ENCODE measurements at places on chromosomes 1 and 21.

DNA sequence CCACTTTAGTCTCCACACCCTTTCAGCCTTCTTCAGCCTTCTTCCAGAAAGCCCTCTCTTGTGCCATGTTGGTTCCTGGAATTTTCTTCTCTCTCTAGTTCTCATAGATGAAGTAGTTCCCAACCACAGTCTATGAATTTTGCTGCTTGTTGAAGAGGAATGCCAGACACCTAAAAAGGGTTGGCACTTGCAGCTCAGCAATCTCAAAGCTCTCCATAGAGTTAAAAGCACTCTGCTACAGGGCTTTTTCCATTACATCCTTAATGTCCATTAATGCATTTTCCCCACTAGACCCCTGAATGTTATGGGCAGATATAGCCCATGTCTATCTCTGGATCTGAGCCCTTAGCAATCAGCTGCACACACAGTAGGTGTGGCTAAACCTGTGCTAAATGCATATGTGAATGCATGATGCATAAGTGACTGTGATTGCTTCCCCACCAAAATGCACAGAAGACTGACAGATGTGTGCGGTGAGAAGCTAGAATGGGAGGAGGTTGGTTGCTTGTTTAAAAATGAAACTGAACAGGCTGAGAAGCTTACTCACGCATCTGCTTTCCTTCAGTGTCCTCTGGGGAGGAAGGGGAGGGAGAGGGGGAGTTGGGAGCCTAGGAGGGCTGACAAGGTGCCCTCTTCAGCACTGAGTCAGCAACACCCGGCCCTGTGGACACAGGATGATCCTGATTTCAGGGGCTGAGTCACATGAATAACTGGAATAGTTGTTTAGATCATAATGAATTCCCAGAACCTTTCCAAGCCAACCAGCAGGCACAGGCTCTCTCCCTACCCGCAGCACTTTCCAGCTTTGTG lies 146.1 kb upstream of the FGGY start:
- DNase-seq, result no peak

GRCh38 chr1:100413035-100413434 lies 60.7 kb downstream of the CDC14A start:
- DNase-seq, result no peak

DNA sequence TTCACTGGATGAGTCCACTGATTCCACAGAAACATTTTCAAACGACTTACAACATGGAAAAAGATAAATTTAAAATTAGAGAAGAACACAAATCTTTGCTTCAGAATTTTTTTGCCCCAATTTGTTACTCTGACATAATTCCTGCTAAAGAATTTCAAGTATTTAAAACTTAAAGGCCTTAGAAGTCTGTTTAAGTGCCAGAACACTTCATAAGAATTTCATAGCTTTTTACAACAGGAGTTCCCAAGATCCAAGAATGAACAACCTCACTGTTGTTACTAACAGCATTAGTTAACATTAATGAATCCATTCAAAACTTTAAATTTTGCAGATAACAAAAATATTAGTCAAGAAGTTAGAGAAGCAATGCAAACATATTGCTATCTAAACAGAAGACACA lies 31.7 kb downstream of the ARHGAP29 start:
- no peak for DNase-seq

- DNase-seq, result no peak
These were observed 16.3 kb upstream of the FOXE3 start for GRCh38 chr1:47399846-47400155.

GRCh38 chr1:174448974-174449373 lies 1.2 kb downstream of the GPR52 start:
- no peak for DNase-seq

DNA sequence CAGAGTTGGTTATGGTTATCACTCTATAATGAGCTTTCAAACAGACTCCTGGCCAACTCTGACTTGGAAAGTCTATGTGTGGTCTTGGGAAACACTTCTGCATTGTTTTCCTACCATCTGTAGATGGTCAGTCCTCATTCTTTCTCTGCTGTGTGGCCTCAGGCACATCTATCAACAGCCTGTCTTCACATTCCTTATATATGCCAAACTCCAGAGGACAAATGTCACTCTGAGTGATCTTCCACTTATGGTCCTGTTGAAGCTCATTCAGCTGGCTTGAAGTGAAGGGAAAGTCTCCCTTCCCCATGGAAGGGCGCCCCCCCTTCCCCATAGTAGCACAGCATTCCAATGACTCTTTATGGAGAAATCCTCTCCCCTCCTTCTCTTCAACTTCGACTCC lies 58.7 kb downstream of the VANGL2 start:
- DNase-seq, result no peak

DNA sequence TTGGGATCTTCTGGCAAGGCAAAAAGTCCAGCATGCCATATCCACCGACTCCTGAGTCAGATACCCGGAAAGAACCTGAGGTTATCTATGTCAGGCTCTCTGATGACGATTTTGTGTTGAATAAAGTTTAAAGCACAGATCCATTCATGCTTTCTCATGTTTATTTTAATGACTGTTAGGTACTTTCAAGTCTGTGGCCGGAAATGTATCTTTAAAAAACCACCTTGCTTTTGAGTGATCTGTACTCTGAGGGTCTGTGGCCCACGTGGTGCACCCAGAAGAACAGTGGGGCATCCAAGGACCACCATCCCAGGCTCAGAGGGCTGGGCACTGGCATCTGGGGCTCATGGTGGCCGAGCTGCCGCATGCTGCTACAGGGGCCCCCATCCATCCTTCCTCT lies 30.1 kb upstream of the VASH2 start:
- no peak for DNase-seq

DNA sequence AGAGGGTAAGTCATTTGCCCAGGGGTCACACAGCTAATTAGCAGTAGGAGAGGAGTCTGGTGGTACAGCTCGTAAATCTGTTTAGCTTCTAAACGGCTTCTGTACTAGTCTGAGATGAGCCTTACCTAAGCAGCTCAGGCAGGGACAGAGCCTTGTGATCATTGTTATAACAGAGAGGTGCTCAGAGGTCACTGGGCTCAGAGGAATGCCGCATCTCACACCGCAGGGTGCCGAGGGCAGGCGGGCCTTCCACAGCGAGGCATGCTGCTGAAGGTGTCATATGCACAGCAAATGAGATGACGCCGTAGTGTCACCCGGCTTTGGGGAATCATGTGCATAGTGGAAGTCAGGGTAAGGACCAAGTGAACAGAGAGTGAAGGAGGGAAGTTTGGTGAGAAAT lies 305.2 kb upstream of the FMN2 start:
- DNase-seq, result no peak

DNA sequence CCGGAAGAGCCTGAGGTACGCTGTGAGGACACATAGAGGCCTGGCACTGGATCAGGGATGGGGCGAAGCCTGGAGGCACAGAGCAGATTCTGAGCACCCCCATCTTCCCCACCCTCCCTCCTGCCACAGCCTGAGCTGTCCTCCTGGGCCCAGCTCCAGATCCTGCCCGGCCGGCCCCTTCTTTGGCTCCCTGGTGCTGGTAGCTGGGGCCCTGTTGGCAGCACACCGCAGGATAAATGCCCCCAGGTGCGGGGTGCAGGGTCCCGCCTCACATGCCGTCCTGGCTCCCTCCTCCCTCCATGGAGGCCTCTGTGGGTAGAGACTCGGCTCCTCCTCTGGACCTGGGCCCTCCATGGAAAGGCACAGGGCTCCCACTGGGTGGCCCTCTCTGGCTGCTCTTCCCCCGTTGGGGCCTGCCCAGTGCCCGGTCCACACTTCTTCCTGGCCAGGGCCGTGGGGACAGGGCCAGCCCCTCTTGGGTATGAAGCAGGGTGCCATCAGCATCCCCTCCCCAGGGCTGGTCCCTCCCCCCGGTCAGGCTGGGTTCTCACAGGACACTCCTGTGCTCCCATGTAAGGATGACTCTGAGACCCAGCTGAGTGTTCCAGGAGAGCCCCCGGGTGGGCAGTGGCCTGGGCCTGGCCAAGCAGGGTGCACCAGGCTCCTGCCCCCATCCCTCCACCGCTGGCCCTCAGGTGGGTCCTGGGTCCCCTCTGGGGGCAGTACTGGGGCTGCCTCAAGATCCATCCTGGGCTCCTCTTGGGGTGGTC lies 1.1 kb upstream of the OBSCN start:
- DNase-seq, result no peak

DNA sequence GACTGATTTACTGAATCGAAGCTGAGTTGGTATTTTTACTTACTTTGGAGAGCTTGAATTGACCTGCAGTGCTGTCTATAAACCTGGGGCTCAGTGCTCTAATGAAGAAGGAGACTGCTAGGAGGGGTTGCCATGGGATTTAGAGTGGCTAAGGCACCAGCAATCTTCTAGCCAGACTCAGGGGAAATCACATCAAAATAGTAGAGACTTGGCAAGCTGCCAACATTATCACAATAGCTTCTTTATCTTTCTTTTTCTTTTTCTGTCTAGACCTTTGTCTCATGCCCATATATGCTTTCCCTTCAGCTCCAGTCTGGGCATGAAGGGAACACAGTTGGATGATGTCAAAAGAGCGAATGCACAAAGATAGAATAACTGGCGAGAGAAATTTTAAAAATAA lies 301.1 kb upstream of the DPYD start:
- DNase-seq, result no peak

DNA sequence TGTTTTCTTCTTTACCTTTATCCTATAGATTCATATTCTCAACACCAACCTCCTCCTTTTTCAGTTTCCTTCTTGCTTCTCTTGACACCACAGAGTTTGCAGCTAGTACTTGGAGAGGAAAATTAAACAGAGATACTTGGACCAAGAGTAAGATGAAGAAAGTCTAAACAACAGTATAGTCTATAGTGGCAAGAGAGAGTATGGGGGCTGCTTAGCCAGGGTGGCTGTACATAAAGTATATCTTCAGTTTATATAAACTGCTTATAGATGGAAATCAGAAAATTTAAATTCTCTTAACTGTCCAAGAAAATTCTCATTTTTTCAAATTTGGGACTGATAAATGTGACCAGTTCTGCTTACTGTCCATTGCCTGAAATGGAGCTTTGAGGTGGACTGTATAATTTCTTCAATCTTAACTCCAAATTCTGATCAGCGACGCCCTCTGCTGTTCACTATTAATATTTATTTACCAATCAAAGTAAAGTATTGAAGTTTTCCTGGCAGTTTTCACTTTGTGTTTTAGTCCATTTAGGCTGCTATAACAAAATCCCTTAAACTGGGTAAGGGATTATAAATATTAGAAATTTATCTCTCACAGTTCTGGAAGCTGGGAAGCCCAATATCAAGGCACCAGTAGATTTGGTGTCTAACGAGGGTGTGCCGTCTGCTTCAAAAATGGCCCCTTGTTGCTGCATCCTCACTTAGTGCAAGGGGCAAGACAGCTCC lies 14.8 kb upstream of the METTL18 start:
- DNase-seq, result peak; percentile 8

GRCh38 chr1:155169541-155169940 lies 3.6 kb downstream of the KRTCAP2 start:
- no peak for DNase-seq

DNA sequence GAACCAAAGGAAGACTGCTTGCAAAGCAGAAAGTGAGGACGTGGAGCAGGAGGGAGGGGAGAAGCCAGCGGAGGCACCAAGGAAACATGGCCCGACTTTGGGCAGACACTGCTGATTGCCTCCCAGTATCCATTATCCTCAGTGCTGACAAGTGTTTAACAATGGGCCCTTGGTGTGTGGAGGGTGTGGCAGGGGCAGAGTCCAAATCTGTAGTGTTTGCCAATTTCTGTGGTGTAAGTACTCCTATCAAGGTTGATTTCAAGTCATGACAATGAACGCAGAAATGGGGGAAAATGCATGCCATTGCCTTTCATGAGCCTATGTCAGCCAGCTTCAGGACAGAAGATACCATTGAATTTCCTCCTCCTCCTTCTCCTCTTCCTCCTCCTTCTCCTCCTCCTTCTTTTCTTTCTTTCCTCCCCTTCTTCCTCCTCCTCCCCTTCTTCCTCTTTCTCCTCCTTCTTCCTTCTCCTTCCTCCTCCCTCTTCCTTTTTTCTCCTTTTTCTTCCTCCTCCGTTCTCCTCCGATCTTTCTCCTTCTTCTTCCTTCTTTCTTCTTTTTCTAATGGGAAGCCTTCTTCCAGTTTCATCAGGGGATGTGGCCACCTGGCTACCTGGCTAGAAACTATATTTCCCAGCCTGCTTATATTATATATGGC lies 10.3 kb upstream of the PHC2 start:
- no peak for DNase-seq

- DNase-seq, result no peak
These were observed 34.3 kb upstream of the CREG1 start for GRCh38 chr1:167587872-167588271.

DNA sequence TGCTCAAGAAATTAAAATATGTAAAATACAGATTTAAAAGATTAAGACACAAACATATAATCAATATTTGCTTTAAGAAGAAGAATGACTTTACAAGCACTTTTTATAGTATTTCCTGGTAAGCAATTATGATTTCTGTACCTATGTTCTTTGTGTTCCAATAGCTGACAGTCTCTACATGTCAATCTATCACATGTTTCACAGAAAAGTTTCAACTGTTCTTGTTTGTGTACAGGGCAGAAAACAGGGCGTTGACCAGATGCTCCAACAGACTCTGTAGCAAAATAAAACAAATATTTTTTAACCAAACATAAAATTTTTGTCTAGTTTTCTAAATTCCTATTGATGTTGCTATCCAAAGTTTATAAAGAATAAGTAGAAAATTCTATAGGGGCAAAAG lies 48.0 kb downstream of the TRIM33 start:
- DNase-seq, result no peak

DNA sequence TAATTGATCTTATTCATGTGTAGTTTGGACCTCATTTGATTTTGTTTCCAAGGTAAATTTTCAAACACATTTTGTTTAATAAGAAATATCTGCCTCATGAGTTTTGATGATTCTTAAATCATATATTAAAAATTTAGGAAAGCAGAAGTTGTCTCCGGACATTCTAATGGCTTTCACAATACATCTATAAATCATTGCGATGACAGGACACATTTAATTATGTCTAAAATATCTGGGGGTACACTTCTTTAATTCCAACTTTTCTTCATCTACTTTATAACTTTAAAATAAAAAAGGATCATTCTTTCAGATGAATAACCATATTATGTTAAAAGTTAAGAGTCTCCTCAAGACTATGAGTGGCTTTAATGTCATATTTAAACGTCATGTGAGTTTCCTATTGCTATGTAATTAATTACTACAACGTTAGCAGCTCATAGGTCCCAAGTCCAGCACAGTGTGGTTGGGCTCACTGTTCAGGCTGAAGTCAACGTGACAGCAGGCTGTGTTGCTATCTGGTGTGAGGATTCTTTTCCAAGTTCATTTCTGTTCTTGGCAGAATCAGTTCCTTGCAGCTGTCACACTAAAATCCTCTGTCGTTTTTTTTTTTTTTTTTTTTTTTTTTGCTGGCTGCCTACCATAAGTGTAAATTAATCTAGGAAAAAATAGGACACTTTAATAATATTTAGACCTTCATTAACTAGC lies 893.5 kb downstream of the LTN1 start:
- DNase-seq, result no peak

DNA sequence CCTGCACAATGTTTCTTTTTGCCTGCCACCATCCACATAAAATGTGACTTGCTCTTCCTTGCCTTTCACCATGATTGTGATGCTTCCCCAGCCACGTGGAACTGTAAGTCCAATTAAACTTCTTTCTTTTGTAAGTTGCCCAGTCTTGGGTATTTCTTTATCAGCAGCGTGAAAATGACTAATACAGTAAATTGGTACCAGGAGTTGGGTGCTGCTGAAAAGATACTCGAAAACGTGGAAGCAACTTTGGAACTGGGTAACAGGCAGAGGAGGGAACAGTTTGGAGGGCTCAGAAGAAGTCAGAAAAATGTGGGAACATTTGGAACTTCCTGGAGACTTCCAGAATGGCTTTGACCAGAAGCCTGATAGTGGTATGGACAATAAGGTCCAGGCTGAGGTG lies 425.3 kb downstream of the GPATCH2 start:
- DNase-seq, result no peak
